ENCODE measurements at places on chromosomes 5 and 9.
A peak's percentile ranks its signal among the peaks of the same experiment; 100 is the strongest.

DNA sequence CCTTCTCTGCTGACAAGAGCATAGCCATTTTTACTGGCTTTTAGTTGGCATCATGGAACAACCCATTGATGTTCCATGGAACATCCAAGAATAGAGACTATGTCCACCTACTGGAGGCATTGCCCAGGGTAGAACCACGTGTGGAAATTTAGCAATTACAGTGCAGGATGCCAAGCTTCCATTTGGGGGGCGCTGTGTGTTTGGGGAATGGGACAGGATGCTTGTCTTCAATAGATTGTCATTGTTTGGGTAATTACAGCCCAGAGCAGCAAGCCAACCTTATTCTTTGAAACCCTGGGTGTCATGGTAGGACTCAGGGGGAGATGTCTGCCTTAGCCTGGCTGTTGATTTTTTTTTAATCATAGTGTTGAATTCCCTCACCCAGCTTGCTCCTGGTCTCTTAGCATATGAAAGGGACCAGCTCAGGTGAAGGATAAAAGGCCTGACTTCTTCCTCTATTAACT is 171.1 kb downstream of the DOCK2 start:
- H3K27me3 ChIP-seq = no peaks in the 10 kb centered on the region
- H3K4me3 ChIP-seq = no peak overlapping the region
- H3K36me3 ChIP-seq = no peaks in the 10 kb centered on the region
- no peaks in the 10 kb centered on the region for H3K4me1 ChIP-seq
- DNase-seq = no peak

DNA sequence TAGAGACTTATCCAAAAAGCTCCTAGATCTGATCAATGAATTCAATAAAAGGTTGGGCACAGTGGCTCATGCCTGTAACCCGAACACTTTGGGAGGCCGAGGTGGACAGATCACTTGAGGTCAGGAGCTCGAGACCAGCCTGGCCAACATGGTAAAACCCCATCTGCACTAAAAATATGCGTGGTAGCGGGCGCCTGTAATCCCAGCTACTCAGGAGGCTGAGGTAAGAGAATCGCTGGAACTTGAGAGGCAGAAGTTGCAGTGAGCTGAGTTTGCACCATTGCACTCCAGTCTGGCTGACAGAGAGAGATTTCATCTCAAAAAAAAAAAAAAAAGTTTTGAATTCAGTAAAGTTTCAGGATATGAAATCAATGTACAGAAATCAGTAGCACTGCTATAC is 20.0 kb downstream of the DCTN4 start:
- no peak for DNase-seq
- no peaks in the 10 kb centered on the region for H3K36me3 ChIP-seq
- no peaks in the 10 kb centered on the region for H3K4me1 ChIP-seq
- no peak overlapping the region for H3K4me3 ChIP-seq

GRCh38 chr9:14530841-14531240 is 162.4 kb downstream of the ZDHHC21 start:
- H3K4me3 ChIP-seq = no peak overlapping the region
- H3K4me1 ChIP-seq = no peaks in the 10 kb centered on the region
- no peak for DNase-seq
- H3K27ac ChIP-seq = no peak overlapping the region

DNA sequence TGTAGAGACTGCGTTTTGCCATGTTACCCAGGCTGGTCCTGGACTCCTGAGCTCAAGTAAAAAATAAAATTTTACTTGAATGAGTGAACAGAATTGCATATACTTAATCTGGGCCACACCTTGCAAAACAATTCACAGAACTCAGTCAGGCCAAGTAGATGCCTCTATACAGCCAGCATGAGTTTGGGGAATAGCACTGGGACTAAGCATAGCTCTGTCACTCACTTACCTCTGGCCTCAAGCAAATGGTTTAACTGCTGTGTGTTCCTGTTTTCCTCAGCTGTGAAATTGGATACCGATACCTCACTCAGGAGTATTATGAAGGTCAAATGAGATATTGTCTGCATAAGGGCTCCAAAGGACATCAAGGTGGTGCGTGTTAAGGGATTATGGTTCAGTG is 10.9 kb upstream of the FRMPD1 start:
- H3K27me3 ChIP-seq = no peaks in the 10 kb centered on the region
- H3K4me3 ChIP-seq = no peak overlapping the region
- H3K27ac ChIP-seq = no peak overlapping the region
- no peak for DNase-seq
- no peaks in the 10 kb centered on the region for H3K36me3 ChIP-seq
- H3K4me1 ChIP-seq = no peaks in the 10 kb centered on the region

DNA sequence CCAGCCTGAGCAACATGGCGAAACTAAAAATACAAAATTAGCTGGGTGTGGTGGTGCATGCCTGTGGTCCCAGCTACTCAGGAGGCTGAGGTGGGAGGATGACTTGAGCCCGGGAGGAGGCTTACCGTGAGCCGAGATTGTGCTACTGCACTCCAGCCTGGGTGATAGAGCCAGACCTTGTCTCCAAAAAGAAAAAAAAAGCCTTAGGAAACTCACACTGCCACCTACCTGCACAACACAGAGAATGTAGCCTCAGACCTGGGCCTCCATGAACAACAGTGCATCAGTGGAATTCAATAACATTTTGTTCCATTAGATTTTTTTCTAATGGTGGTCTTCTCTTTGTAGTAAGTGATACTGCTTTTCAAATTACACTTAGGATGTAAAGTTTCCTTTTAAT is 63.8 kb upstream of the RARS1 start:
- H3K4me1 ChIP-seq = no peaks in the 10 kb centered on the region
- no peak for DNase-seq
- no peak overlapping the region for H3K27ac ChIP-seq
- no peak overlapping the region for H3K4me3 ChIP-seq
- H3K36me3 ChIP-seq = no peaks in the 10 kb centered on the region

- H3K4me1 ChIP-seq = peaks cover 36% of the 10 kb centered on the region
- no peaks in the 10 kb centered on the region for H3K27me3 ChIP-seq
- peak; percentile 80 for DNase-seq
- H3K36me3 ChIP-seq = no peaks in the 10 kb centered on the region
Observed at GRCh38 chr9:94922098-94922607, 195.7 kb downstream of the AOPEP start.

DNA sequence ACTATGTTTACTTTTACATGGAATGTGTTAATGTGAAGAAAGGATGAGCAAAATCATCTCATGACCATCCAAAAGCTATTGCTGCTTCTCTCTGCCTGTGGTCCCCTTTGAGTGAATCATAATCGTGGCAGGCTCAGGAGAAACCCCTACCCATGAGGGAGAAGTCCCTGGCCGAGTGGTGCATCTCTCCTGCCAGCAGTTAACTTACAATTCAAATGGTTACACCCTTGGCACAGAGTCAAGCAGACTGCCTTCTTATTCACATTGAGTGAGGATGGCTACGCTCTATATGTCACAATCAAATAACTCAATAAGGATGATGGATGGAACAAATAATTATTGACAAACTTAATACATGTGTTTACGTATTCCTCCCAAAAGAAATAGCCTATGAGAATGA is 179.1 kb downstream of the FGF1 start:
- no peaks in the 10 kb centered on the region for H3K27me3 ChIP-seq
- H3K4me3 ChIP-seq = no peak overlapping the region
- H3K36me3 ChIP-seq = no peaks in the 10 kb centered on the region
- H3K4me1 ChIP-seq = peaks cover 14% of the 10 kb centered on the region

DNA sequence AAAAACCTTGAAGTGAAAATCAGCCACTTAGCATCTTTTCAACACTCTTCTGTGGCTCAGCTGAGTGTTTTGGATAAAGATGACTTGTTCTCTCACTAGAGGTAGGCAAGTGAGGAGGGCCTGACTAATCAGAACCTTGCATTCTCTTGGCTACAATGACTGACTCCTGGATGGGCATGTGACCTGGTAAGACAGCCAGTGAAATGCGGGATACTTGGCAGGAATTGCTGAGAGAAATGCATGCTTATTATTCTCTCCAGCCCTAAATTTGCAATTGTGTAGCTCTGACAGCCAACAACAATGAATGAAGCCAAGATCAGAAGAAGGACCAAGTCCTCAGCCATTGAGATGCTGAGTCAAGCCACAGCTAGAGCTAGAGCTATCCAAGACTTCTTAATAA is 490.5 kb upstream of the ZNF608 start:
- no peak overlapping the region for H3K4me3 ChIP-seq
- DNase-seq = no peak
- no peaks in the 10 kb centered on the region for H3K4me1 ChIP-seq
- no peak overlapping the region for H3K27ac ChIP-seq
- H3K27me3 ChIP-seq = no peaks in the 10 kb centered on the region

GRCh38 chr9:34451545-34451944 is 6.8 kb downstream of the FAM219A start:
- peaks cover 6% of the 10 kb centered on the region for H3K4me1 ChIP-seq
- no peaks in the 10 kb centered on the region for H3K36me3 ChIP-seq
- no peak for DNase-seq
- H3K4me3 ChIP-seq = no peak overlapping the region

GRCh38 chr9:111102793-111103464 is 64.7 kb upstream of the LPAR1 start:
- no peak for DNase-seq
- no peaks in the 10 kb centered on the region for H3K27me3 ChIP-seq
- H3K27ac ChIP-seq = no peak overlapping the region
- H3K4me1 ChIP-seq = no peaks in the 10 kb centered on the region

All from thoracic aorta (tissue), 2 donors.